ENCODE measurements at places on chromosomes 7 and 10.

GRCh38 chr7:48962821-48963505 is 38.6 kb downstream of the CDC14C start:
- peak; percentile 19 for DNase-seq
- H3K27ac ChIP-seq: no peak overlapping the region
- no peaks in the 10 kb centered on the region for H3K27me3 ChIP-seq
- no peaks in the 10 kb centered on the region for H3K36me3 ChIP-seq

DNA sequence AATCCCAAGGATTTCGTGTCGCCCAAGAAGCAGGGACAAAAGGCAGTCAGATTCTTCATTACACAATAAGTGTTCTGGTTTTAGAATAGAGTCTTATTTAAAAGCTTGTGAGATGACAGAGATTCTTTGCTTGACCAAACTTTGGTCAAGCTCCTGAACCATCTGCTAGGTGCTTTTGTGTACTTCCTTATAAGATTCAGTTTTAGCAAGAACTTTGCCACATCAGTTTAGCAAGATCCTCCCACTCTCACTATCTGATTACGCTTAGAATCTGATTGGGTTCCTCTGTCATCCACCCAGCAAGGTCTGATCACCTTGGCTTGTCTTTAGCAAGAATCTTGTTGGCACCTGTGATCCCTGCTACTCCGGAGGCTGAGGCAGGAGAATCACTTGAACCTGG is 38.2 kb upstream of the SDHAF3 start:
- no peak for DNase-seq
- H3K4me3 ChIP-seq: no peak overlapping the region
- no peaks in the 10 kb centered on the region for H3K36me3 ChIP-seq
- H3K27me3 ChIP-seq: peaks cover 38% of the 10 kb centered on the region
- H3K4me1 ChIP-seq: no peaks in the 10 kb centered on the region

DNA sequence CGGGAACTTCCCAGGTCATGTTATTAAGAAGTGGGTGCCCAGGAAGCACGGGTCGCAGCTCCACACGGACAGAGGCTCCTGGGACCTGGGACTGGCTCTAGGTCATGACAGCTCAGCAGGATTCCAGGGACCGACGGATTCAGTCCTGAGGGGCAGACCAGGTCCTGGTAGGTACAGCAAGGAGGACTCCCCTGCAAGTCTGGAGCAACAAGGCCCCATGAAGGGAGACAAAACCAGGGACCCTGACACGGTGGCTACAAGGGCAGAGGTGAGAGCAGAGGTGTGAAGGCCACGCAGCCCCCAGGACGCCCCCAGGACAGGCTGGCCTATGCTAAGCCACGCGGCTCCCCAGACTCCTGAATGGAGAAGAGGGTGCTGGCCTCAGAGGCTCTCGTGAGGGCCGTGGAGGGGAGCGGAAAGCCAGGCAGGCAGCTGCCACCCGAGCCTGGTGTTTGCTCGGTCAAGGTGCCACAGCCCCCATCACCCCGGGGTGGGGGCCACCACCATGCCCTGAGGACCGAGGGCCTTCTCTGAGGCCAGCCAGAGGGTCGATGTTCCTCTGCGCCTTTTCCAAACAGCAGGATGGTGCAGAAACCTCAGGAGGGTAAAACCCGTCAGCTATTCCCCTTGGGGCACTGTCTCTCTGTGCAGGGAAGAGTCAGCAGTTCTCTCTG is 348.9 kb downstream of the PTPRN2 start:
- H3K36me3 ChIP-seq: no peaks in the 10 kb centered on the region
- H3K27ac ChIP-seq: peak overlapping the region; percentile 57
- peak overlapping the region; percentile 38 for H3K4me3 ChIP-seq
- peaks cover 6% of the 10 kb centered on the region for H3K27me3 ChIP-seq

DNA sequence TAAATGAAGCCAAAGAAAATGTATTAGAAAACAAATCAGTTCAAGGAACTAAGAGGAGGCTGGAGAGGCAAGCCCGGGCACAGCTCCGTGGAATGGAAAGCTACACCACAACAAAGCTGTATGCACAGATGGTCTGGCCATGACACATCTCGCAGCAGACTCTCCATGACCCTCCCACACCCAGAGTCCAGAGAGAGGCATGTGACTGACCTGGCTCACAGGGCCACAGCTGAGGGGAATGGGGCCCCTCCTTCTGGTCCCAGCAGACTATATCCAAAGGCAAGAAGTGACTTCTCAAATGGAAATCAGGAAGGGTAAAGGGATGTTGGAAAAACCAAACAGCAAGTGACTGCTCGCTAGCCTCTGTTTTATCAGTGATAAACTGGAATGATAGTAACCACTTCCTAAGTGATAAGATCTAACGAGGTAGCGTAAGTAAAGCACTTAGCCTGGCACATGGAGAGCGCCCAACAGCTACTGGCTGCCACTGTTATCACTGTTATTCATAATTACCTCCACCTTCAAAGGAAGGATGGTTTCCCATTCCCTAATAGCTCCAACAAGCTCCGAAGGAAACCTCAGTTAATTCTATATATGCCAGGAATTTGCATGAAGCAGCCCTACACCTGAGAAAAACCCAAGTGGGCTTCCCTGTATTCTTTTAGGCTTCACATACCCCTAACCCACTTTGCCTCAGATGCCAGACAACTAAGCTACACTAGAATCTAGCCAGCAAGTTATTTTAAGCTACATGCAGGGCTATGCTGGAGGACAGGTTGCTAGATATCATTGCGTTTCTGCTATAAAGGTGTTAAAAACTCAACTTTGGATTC is 8.4 kb downstream of the OSBPL3 start:
- no peak overlapping the region for H3K4me3 ChIP-seq
- no peak for DNase-seq
- peaks cover 14% of the 10 kb centered on the region for H3K4me1 ChIP-seq
- no peaks in the 10 kb centered on the region for H3K36me3 ChIP-seq
- no peaks in the 10 kb centered on the region for H3K27me3 ChIP-seq
- no peak overlapping the region for H3K27ac ChIP-seq

DNA sequence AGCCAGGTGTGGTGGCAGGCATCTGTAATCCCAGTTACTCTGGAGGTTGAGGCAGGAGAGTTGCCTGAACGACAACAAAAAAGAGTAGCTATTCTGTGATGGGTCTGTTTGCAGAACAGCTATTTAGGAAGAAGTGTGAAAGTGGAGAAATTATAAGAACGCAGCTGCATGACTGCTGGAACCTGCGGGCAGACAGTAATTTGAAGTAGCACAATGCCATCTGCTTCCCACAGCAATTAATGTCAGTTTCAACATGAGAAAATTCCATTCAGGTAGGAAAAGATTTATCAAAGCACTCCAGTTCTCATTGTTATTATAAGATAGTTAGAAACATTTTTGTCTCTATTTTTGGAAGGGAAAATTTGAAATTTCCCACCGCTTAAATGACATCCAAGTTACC is 21.5 kb downstream of the LAMB1 start:
- H3K27me3 ChIP-seq: no peaks in the 10 kb centered on the region
- no peak for DNase-seq
- peak overlapping the region; percentile 64 for H3K27ac ChIP-seq

- no peak overlapping the region for H3K27ac ChIP-seq
- H3K4me3 ChIP-seq: no peak overlapping the region
- no peak for DNase-seq
- peaks cover 5% of the 10 kb centered on the region for H3K4me1 ChIP-seq
- H3K27me3 ChIP-seq: no peaks in the 10 kb centered on the region
Observed at GRCh38 chr7:106752367-106752766, 91.4 kb upstream of the CCDC71L start.

- no peaks in the 10 kb centered on the region for H3K27me3 ChIP-seq
- no peaks in the 10 kb centered on the region for H3K4me1 ChIP-seq
- no peak overlapping the region for H3K27ac ChIP-seq
- H3K4me3 ChIP-seq: no peak overlapping the region
- H3K36me3 ChIP-seq: no peaks in the 10 kb centered on the region
Observed at GRCh38 chr10:57621466-57621865, 646.2 kb downstream of the IPMK start.

DNA sequence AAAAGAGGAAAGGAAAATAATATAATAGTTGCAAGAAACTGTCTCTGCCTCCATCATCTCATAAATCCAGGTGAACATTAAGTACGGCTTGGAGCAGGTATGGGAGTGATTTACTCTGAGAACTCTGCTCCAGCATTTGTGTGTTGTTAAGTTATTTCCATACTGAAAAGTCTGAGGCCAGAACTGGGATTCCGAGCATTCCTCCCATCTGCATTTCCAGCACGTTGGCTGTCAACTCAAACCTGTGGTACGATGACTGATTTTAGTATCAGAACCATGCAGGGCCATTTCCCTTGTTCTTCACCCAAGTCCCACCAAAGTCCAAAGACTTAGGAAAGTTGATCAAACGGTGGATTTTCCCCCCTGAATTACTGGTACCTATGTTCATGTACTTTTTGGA is 104.9 kb downstream of the CREB5 start:
- no peak overlapping the region for H3K27ac ChIP-seq
- H3K4me1 ChIP-seq: peaks cover 18% of the 10 kb centered on the region
- H3K27me3 ChIP-seq: no peaks in the 10 kb centered on the region
- H3K4me3 ChIP-seq: no peak overlapping the region

DNA sequence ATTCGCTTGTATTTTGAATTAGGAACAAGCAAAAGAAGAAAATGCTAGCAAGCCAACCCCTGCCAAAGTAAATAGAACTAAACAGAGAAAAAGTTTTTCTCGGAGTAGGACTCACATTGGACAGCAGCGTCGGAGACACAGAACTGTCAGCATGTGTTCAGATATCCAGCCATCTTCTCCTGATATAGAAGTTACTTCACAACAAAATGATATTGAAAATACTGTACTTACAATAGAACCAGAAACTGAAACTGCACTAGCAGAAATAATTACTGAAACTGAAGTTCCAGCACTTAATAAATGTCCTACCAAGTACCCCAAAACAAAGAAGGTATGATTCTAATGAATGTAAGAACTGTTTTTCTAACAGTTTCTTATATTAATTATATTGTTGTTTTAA is 87.9 kb downstream of the KMT2E start:
- H3K4me1 ChIP-seq: peaks cover 43% of the 10 kb centered on the region
- H3K4me3 ChIP-seq: no peak overlapping the region
- peaks cover 59% of the 10 kb centered on the region for H3K36me3 ChIP-seq
- H3K27ac ChIP-seq: no peak overlapping the region

GRCh38 chr10:97633921-97634320 is 621 bp upstream of the MORN4 start:
- no peaks in the 10 kb centered on the region for H3K36me3 ChIP-seq
- peaks cover 14% of the 10 kb centered on the region for H3K4me1 ChIP-seq
- no peak for DNase-seq
- peak overlapping the region; percentile 75 for H3K4me3 ChIP-seq

DNA sequence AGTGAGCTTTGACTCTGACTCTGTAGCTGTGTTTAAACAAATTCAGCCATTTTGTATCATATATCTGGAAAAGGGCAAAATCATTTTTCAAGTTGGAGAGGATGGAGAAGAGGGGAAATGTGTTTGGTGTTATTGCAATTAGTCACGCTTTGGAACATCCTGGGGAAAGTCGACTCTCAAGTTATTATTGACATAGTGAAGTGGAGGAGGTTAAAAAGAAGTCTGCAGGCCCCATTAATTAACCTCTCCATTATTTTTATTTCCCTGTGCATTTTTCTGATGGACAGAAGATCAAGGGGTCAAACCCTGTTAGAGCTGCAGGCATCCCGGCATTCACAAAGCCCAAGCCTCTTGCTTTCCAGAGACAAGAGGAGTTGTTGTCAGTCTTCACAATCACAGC is 132.6 kb downstream of the TEX36 start:
- H3K36me3 ChIP-seq: no peaks in the 10 kb centered on the region
- no peak overlapping the region for H3K4me3 ChIP-seq
- H3K4me1 ChIP-seq: no peaks in the 10 kb centered on the region
- H3K27ac ChIP-seq: no peak overlapping the region

DNA sequence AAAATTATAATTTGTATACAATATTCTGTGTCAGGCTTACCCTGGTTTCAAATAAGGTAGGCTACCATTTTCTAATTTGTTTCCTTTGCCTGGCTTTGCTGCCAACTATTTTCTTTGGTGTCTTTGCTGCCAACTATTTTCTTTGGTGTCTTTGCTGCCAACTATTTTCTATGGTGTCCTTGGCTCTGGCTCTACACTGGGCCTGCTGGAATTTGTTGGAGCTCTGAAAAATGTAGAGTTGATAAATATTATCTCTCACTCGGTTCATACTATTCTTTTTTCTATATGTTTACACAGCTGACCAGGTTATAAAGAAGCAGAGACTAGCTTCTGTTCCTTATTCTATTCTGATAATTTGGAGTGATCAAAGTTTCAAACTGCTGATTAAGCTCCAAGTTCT is 768.0 kb upstream of the PHF14 start:
- peaks cover 14% of the 10 kb centered on the region for H3K4me1 ChIP-seq
- no peaks in the 10 kb centered on the region for H3K27me3 ChIP-seq
- H3K27ac ChIP-seq: no peak overlapping the region
- no peak for DNase-seq

DNA sequence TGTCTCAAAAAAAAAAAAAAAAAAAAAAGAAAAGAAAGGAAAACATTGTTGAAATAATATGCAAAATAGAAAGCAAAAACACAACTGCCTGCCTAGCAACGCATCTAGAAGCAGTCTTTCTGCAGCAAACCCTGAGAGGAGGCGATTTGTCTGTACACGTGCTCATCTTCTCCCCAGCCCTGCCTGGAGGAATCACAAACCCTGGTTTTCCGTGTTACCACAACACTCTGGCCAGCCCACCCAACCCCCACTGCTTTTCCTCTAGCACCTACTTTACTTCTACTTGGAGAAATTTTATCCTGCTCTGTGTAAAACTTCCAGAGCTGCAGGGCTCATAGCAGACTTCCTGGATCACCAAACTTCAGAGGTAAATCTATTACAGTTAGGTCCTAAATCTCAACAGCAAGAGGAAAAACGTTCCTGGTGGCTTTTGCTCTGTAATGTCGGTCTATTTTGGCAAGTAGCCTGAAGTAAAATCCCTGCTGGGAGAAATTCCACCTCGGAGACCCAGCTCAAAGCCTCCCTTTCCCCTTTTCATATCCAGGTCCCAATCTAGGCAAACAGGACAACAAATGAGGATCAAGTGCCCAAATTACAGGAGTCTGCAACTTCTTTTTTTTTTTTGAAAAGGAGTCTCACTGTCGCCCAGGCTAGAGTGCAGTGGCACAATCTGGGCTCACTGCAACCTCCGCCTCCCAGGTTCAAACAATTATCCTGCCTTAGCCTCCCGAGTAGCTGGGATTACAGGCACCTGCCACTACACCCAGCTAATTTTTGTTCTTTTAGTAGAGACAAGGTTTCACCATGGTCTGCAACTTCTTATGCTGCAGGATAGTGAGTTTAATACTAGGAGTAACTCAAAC is 91.6 kb downstream of the DNMBP start:
- peak overlapping the region; percentile 56 for H3K4me3 ChIP-seq
- peaks cover 6% of the 10 kb centered on the region for H3K36me3 ChIP-seq
- no peaks in the 10 kb centered on the region for H3K27me3 ChIP-seq
- DNase-seq: peak; percentile 29

GRCh38 chr7:41612386-41612785 is 90.5 kb downstream of the INHBA start:
- no peaks in the 10 kb centered on the region for H3K4me1 ChIP-seq
- no peaks in the 10 kb centered on the region for H3K36me3 ChIP-seq
- no peaks in the 10 kb centered on the region for H3K27me3 ChIP-seq
- no peak overlapping the region for H3K4me3 ChIP-seq

Data from left ventricle myocardium inferior (tissue), 1 donor.